Left lung (tissue), 14 donors: ENCODE measurements at places on chromosomes 6 and 20. TPM values are rescaled to one million over a fixed set of nuclear protein-coding genes. Genes with fewer than 3 reads are reported as not detected.

ELOVL2 gene
- total RNA-seq = 0.24 TPM

- H3K27ac ChIP-seq = no peak overlapping the region
- no peaks in the 10 kb centered on the region for H3K4me1 ChIP-seq
- no peak overlapping the region for H3K4me3 ChIP-seq
- no peaks in the 10 kb centered on the region for H3K27me3 ChIP-seq
- no peak for DNase-seq
- H3K36me3 ChIP-seq = no peaks in the 10 kb centered on the region
These were observed 517.3 kb upstream of the PTCHD4 start for GRCh38 chr6:48628316-48628715.

GRCh38 chr20:52191916-52192718 lies 538 bp upstream of the ZFP64 start:
- H3K27me3 ChIP-seq = no peaks in the 10 kb centered on the region
- H3K4me3 ChIP-seq = peak overlapping the region; percentile 80
- no peaks in the 10 kb centered on the region for H3K36me3 ChIP-seq
- peak overlapping the region; percentile 92 for H3K27ac ChIP-seq
- H3K4me1 ChIP-seq = no peaks in the 10 kb centered on the region

GRCh38 chr6:144264270-144265060 lies 20.7 kb upstream of the UTRN start:
- peak overlapping the region; percentile 69 for H3K27ac ChIP-seq
- H3K4me1 ChIP-seq = peaks cover 17% of the 10 kb centered on the region
- DNase-seq = no peak
- H3K27me3 ChIP-seq = no peaks in the 10 kb centered on the region

TRDN gene
- total RNA-seq = 0.08 TPM

- H3K4me1 ChIP-seq = no peaks in the 10 kb centered on the region
- no peaks in the 10 kb centered on the region for H3K36me3 ChIP-seq
- no peak overlapping the region for H3K27ac ChIP-seq
These were observed 31.8 kb upstream of the DAAM2 start for GRCh38 chr6:39760226-39760952.

GRCh38 chr6:139256087-139256486 lies 35.7 kb downstream of the TXLNB start:
- H3K4me3 ChIP-seq = no peak overlapping the region
- DNase-seq = no peak
- no peaks in the 10 kb centered on the region for H3K4me1 ChIP-seq
- no peak overlapping the region for H3K27ac ChIP-seq
- no peaks in the 10 kb centered on the region for H3K36me3 ChIP-seq
- H3K27me3 ChIP-seq = no peaks in the 10 kb centered on the region

TUBB2B gene
- 2.2 TPM for total RNA-seq

- H3K36me3 ChIP-seq = no peaks in the 10 kb centered on the region
- no peaks in the 10 kb centered on the region for H3K27me3 ChIP-seq
- H3K4me3 ChIP-seq = no peak overlapping the region
- peak overlapping the region; percentile 13 for H3K27ac ChIP-seq
These were observed 333.3 kb downstream of the HACE1 start for GRCh38 chr6:104526376-104526775.

DNA sequence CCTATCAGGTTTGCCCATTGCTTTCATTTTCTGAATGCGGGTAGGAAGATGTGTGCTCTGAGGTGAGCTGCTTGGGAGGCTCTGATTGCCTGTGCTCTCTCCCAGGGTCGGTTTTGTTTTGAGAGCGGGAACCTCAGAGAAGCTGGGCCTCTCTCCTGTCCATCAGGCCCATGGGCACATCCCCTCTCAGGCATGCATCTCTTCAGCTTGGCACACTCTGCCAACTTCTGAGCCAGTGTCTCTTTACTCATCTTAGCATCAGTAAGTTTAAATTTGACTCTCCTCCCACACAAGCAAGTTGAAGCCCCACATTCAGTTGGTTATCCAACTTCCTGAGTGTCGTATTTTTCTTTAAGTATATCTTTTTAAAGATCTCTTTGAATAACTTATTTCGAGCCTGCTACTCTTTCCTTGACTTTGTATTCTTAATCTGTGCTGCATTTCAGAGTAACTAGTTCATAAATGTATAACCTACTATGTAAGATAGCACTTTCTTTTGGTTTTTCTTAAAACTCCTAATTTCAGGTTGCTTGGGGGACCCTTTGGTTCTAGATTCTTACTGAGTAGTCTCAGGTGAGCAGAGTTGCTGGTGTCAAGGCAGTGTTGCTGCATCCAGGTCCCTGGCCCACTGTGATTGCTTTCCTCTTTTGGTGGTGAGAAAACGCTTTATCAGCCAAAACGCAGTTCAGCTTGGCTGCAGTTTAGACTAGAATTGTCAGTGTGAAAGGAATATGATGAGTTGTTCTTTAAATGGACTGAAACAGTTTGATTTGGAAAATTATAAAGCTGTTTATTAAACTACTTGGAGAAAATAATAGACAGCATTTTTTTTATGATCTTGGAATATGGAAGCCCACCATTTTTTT lies 54.8 kb downstream of the SNX9 start:
- no peaks in the 10 kb centered on the region for H3K36me3 ChIP-seq
- H3K4me3 ChIP-seq = no peak overlapping the region
- no peaks in the 10 kb centered on the region for H3K4me1 ChIP-seq
- no peak overlapping the region for H3K27ac ChIP-seq
- no peak for DNase-seq
- H3K27me3 ChIP-seq = peaks cover 15% of the 10 kb centered on the region

HLA-DRB5 gene
- total RNA-seq = 106 TPM

GRCh38 chr6:33160728-33161344 lies 31.4 kb downstream of the COL11A2 start:
- H3K4me1 ChIP-seq = peaks cover 12% of the 10 kb centered on the region
- no peaks in the 10 kb centered on the region for H3K36me3 ChIP-seq
- peak; percentile 71 for DNase-seq
- no peak overlapping the region for H3K27ac ChIP-seq
- no peak overlapping the region for H3K4me3 ChIP-seq
- H3K27me3 ChIP-seq = no peaks in the 10 kb centered on the region

DNA sequence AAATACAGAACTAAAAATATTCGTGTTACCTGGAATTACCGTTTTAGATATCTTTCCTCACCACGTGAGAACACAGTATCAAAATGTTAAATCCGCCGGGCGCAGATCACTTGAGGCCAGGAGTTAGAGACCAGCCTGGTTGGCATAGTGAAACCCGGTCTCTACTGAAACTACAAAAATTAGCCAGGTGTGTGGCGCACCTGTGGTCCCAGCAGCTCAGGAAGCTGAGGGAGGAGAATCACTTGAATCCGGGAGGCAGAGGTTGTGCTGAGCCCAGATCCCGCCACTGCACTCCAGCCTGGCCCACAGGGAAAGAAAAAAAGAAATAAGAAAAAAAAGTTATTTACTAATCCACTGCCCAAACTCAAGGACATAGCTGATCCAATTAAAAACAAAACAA lies 4.8 kb upstream of the DDX43 start:
- no peaks in the 10 kb centered on the region for H3K4me1 ChIP-seq
- H3K36me3 ChIP-seq = no peaks in the 10 kb centered on the region
- H3K27me3 ChIP-seq = no peaks in the 10 kb centered on the region
- DNase-seq = no peak
- no peak overlapping the region for H3K4me3 ChIP-seq
